ENCODE measurements at places on chromosomes 3 and 15. TPM values are rescaled to one million over a fixed set of nuclear protein-coding genes. Genes with fewer than 3 reads are reported as not detected.
A peak's percentile ranks its signal among the peaks of the same experiment; 100 is the strongest.

AADACL2 gene
- not detected for total RNA-seq

DPPA2 gene
- not detected for total RNA-seq

RBM5 gene
- 139 TPM for total RNA-seq

HRG gene
- total RNA-seq = not detected

CHL1 gene
- 3.0 TPM for total RNA-seq

HHATL gene
- not detected for total RNA-seq

DNA sequence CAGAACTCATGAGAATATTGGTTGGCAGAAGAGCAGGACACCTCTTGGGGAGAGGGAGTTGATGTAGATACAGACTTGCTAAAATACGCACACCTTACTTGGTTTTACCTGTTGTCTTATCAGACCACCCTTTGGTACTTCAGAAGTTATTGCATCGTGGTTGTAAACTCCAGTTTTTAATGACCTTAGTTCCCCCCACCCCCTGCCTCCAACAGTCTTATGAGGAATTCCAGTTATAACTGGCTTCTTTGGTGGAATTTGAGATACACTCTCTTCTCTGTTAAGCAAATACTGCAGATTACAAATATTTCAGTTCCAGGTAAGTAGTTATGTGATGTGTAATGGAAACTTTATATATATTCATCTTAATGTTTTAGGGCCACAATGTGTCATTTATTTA, 5.0 kb downstream of the SLC25A38 start:
- no peak for DNase-seq

DNA sequence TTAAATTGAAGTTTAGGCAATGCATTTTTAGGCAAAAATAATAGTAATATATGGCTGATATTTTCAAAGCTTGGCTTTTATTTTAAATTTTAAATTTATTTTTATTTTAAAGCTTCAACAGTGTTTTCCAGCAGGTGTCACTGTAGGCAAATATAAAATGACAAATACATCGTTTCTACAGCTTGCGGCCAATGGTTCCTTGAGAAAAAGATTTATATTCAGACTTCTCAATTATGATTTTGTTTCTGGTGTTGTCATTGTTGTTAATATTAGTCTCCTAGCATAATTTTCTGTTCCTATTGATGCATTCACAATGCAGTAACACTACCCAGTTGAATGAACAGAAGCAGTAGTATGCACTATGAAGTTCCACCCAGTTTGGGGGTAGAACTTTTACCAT, 220.7 kb upstream of the DNAJC19 start:
- no peak for DNase-seq

DNA sequence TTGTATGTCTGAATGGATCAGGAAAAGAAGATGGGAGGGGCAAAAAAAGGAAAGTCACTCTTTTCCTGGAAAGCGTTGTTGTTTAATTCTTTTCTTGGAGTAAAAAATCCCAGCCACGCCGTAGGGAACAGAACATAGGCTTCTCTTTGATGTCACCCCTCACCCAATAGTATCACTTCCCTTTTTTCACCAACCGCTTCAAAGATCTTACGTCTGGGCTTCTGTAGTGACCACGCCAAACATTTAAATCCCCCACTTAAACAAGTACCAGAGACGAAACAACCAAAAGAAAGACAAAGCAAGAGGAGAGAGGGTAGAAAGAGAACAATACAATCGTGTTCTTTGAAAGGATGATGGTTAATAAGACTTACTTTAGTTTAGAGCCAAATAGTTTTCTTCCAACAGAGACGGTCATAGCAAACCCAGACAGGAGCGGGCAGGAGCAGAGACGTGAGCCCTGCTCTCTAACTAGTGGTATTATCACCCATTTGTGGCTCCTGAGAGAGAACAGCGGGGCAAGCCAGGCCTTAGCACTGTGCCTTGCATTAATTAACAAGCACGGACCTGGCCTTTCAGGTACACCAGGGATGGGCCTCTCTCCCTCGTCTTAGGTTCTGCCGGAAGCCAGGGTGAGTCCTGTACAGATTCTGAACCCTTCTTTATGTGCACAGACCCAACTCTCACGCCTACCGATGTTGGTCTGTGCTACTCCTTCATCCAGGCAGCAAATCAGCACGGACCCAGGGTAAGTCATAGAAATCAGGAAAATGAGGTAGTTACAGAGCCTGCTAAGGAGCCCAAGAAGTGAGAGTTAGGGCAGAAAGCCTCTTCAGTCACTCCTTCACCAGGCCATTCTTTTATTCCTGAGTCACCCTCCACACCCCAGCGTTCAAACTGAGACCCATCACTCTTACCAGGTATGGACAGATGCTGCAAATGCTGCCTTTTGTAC, 28.2 kb upstream of the BCL6 start:
- peak; percentile 16 for DNase-seq

GRCh38 chr3:38347421-38348200, 1.0 kb downstream of the XYLB start:
- no peak for DNase-seq

DNA sequence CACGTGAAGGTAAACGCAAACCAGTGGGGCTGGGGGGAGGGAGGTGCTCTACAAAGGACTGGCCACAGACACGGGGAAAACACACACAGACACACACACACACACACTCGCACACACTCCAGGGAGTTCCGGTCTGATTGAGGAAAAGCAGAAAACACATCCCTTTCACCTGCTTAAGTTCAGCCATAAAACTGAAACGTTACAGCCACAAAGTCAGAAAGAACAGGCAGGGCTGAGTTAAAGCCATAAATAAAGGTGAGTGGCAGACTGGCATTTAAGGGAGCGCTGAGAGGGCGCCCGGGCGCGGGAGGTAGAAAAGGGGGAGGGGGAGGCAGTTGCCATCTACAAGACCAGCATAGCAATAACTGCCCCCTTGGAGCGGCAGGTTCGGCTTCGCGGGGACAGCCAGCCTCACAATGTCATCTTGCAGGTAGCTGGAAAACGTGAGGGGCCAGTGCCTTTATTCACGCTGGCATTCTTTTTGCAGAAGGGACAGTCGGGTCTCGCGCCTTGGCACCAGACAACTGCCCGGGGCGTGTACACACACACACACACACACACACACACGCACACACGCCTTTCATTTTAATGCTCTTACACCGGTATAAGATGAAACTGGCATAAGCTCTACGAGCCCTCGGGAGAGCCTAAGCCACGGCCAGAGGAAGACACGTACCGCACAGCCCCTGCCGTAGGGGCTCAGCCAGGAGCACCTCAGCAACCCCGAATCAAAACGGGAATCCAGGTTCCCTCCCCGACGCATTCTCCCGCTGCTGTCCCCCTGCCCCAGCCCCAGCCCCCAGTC, 866 bp downstream of the TNIK start:
- DNase-seq = peak; percentile 40

GRCh38 chr3:142429582-142429981, 18.3 kb downstream of the XRN1 start:
- DNase-seq = no peak

- DNase-seq = no peak
Observed at GRCh38 chr15:61661791-61662190, 398.5 kb downstream of the VPS13C start.

GRCh38 chr3:133040696-133041523, 2.7 kb downstream of the TMEM108 start:
- peak; percentile 75 for DNase-seq

Measured in body of pancreas (tissue), 4 donors.